ENCODE measurements at places on chromosomes 1 and 21.

- peak; percentile 38 for DNase-seq
Measured at GRCh38 chr1:208349694-208350330, 105.6 kb upstream of the PLXNA2 start.

GRCh38 chr1:193846876-193847604 lies 660.6 kb upstream of the B3GALT2 start:
- DNase-seq, result no peak

DNA sequence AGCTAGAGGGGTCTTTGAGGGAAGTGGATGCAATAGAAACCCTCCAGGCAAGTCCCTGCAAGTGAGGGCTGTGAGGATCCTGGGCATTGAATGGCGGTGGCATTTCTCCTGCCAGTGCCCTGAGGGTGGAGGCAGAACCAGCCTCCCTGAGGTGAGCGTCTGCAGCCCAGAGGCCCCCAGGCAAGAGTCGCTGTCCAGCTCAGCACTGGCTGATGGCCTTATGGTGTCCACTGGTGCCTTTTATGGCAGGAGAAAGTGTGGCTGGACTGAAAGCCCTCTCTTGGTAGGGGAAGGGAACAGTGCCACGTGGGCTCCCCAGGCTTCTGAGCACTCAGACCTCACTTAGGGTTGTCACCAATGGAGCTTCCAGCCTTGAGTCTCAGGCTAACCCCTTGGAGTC lies 77.3 kb downstream of the SH3BGR start:
- no peak for DNase-seq

DNA sequence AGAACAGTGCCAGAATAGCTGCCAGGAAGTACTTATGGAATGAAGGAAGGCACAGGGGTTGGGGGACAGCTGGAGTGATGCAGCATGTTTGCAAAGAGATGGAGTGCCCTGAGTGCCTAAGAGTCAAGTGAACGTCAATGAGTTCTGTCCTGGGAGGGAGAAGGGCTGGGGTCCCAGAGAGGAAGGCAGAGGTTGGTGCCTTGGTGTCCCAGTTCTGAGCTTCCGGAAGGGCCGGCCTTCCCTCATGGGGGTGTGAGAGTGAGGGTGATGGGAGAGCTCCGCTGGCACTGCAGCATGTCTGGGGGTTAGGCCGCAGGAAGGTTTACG lies 17.6 kb downstream of the NES start:
- DNase-seq, result no peak

GRCh38 chr1:117392771-117393170 lies 25.5 kb downstream of the MAN1A2 start:
- DNase-seq, result no peak

DNA sequence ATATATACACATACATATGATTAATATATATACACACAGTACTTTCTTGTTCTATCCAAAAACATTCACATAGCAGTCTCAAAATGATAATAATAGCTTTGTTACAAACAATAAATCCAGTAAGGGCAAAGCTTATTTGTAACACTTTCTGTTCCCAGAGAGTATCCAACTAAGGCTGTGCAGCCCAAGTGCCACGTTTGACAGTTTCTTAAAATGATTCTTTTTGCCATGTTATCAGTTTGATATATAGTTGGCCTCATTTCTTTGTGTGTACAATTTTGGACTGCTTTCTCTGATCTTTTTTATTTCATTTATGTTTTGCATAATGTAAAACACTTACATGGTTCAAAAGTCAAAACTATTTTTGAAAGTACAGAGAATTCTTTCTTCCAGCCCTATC lies 11.8 kb downstream of the KCNE1 start:
- DNase-seq, result no peak

DNA sequence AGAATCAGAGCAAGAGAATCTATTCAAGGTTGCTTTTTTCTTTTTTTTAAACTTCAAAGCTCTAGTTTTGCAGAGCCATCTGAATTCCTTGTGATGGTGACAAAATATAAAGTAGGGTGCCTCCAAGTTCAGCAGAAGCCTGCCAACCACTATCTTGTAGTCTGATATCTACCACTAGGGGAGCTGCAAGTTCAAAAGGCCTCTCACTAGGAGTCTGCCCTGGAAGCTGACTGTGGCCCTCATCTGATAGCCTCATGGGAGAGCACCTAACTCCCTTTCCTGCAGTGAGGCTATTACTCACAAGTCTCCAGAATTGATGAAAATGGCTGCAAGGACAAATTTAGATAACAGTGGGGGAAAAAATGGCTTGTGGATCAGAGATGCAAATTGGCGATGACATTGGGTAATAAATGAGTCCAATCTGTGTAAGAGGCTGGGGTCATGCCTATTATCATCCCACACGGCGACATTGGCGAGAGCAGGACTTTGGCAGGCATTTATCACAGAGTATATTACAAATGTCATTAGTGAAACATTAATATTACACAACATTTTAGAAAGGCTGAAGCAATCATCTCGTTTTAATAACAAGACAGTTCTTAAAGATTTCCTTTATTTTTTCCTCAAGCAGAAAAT lies 10.7 kb upstream of the ZP4 start:
- peak; percentile 1 for DNase-seq

DNA sequence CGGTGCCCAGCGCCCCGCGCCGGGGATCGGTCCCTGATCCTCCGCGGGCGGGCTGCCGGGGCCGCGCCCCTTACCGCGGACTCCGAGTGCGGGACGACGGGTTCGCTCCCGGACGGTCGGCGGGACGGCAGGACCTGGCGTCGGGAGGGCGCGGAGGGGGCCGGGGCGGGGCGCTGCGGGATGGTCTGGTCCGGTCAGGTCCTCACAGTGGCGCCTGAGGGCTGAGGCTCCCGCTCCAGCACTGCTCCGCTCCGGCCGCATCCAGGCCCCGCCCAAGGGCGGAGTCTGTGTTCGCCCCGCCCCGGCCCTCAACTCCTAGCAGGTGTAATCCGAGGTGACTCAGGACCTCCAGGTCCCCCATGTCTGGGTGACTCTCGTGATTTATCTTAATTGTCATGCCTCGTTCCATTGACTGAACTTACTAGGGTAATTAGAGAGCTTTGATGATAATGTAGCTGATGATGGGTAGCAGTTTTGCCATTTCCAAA lies at the start of gene RAB3B:
Gene RAB3B, minus strand, starts transcription at position 223 of the 488 bp plus-strand sequence. CDS start 13,583 bp downstream, outside the sequence.
- no peak for DNase-seq

- peak; percentile 49 for DNase-seq
Measured at GRCh38 chr1:54312796-54313316, 93.3 kb downstream of the SSBP3 start.

DNA sequence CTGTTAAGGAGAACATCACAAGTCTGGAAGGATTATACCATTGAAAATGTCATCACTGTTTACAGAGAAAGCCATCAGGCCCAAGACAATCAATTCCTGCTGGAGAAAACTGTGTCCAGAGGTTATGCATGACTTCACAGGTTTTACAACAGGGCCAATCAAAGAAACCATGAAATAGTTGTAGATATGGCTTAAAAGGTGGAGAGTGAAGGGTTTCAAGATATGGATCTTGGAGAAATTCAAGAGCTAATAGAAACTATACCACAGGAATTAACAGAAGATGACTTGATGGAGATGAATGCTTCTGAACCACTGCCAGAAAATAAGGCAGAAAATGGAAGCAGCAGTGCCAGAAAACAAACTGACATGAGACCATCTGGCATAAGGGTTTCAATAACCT lies 30.2 kb downstream of the USP1 start:
- no peak for DNase-seq

- DNase-seq, result no peak
Measured at GRCh38 chr21:26068776-26069175, 101.8 kb downstream of the APP start.

DNA sequence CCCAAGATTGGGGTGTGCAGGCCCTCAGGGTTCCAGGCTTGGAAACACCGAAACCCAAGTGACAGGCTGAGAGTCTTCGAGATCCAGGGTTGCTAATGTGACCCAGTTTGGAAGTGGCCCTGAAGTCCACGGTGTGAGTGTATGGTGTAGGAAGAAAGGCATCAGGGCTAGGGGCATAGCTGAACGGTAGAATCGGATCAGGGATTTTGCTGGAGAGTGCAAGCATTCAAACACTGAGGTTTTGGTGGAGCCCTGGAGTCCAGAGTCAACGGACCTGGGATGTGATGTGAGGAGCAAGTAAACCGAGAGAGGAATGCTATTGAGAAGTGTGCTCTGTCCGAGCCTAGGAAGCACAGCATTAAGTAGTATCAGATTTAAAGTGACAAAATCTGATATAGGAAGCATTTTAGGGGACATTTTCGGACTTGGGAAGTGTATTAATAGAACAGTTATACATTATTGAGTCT lies 958 bp downstream of the NFYC start:
- DNase-seq, result no peak
